ENCODE measurements at places on chromosomes 4 and X.

- no peak overlapping the region for H3K4me3 ChIP-seq
- H3K27ac ChIP-seq, result no peak overlapping the region
- H3K4me1 ChIP-seq, result peaks cover 3% of the 10 kb centered on the region
- no peak for DNase-seq
These were observed 63.2 kb downstream of the AASDH start for GRCh38 chr4:56324011-56324610.

- DNase-seq, result no peak
- H3K36me3 ChIP-seq, result no peaks in the 10 kb centered on the region
- H3K4me3 ChIP-seq, result no peak overlapping the region
- no peaks in the 10 kb centered on the region for H3K4me1 ChIP-seq
- H3K27ac ChIP-seq, result no peak overlapping the region
These were observed 313.0 kb downstream of the DCTD start for GRCh38 chr4:182604161-182604622.

- no peak overlapping the region for H3K4me3 ChIP-seq
- H3K27ac ChIP-seq, result no peak overlapping the region
- no peak for DNase-seq
- peaks cover 19% of the 10 kb centered on the region for H3K27me3 ChIP-seq
- H3K4me1 ChIP-seq, result peaks cover 2% of the 10 kb centered on the region
- peaks cover 5% of the 10 kb centered on the region for H3K36me3 ChIP-seq
These were observed 79.9 kb downstream of the CHST7 start for GRCh38 chrX:46653482-46653881.

DNA sequence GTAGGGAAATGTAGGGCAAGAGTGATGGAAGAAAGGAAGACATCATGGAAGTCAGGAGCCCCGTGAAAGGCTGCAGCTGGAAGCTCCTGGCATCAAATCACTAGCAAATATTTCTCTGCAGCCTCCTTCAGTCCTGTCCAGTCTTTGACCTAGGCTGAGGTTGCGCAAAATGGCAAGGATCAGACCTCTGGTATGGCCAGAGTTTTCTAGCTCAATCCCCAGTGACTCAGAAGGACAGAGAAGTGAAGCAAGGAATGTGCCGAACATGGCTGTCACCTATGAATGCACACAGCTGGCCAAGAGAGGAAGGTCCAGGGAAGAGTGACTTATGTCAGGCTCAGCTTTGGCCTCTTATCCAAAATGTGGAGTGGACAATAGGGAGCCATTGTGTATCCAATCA is 71.1 kb upstream of the PHOX2B start:
- peaks cover 8% of the 10 kb centered on the region for H3K27me3 ChIP-seq
- H3K27ac ChIP-seq, result no peak overlapping the region
- no peak overlapping the region for H3K4me3 ChIP-seq
- DNase-seq, result no peak

- H3K36me3 ChIP-seq, result no peaks in the 10 kb centered on the region
- no peak overlapping the region for H3K27ac ChIP-seq
- H3K4me1 ChIP-seq, result no peaks in the 10 kb centered on the region
- DNase-seq, result no peak
- H3K4me3 ChIP-seq, result no peak overlapping the region
These were observed 102.0 kb downstream of the CBR4 start for GRCh38 chr4:168908093-168908492.

- no peak for DNase-seq
- no peak overlapping the region for H3K4me3 ChIP-seq
- H3K36me3 ChIP-seq, result no peaks in the 10 kb centered on the region
- peaks cover 11% of the 10 kb centered on the region for H3K4me1 ChIP-seq
These were observed 51.4 kb downstream of the CD99L2 start for GRCh38 chrX:150847088-150847487.

DNA sequence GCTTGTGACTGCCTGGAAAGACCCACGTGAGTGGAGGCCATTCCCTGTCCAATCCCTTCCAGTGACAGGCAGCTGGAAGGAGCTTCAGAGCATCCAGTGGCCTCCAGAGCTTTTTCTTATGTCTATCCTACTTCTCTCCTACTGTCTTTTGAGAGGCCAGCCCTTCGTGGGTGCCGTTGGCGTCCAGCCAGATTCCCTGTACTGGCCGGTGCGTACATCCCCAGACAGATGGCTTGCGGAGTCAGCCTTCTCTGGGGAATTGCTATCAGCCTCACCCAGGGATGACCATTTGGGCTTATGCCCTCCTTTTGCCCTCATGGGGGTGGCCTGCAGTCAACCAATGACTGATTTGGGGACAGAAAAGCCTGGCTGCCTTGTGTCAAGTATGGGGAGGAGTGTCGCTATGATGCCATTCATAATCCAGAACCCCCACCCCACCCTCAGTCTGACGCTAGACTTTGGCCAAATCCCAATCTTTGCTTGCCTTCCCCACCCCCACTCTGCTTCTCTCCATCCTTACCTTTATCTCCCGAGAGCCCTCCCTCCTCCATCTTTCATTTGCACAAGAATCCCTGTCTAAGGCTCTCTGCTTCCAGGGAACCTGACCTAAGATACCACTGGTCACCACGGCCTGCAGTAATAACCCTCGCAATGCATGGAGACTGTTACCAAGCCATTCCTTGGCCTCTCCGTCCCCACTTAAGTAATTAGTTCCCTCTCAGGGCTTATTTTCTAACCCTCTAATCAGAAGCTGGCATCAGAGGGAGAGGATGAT is 150.3 kb upstream of the BCOR start:
- no peak overlapping the region for H3K4me3 ChIP-seq
- no peak for DNase-seq
- H3K4me1 ChIP-seq, result peaks cover 9% of the 10 kb centered on the region
- H3K27me3 ChIP-seq, result peaks cover 22% of the 10 kb centered on the region
- H3K27ac ChIP-seq, result no peak overlapping the region

DNA sequence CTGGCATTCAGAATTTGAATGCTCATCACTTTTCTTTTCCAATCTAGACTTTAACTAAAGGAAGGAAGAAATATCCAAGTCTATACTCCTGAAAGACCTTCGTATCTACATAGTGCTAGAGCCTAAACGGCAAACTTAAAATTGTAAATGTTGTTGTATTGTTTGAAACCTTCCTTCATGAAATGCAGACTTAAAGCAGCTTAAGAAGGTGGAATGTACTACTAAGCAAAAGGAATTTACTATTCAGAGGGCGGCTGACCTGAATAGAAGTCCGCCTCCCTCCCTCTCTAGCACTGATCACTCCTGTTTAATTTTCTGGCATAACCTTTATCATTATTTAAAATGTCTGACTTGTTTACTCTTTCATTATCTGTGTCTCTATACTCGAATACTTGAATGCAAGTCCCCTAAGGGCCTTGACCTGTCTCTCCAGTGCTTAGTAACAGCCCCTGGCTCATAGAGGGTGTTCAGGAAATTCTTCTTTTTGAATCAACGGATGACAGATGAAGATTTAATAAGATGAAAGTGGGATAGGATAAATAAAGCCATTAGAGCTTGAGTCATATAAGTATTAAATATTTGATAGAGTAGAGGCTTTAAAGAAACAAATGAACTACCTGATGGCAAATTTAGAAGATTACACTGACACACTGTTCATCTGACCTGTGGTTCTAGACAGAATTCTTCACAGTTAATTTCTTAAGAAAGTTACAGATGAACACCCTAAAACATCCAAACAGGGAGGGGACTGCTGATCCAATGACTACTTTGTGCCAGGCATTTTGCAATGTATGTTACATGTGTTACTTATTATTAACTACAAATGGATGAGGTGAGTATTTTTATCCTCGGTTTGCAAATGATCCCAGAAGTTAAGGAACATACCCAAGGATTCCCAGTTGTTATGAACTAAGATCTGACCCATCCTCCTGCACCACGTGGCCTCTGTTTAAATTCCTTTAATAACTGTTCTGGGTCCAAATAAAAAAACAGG is 20.2 kb upstream of the RBPJ start:
- H3K36me3 ChIP-seq, result no peaks in the 10 kb centered on the region
- no peak overlapping the region for H3K27ac ChIP-seq
- no peak overlapping the region for H3K4me3 ChIP-seq
- no peaks in the 10 kb centered on the region for H3K27me3 ChIP-seq

- peaks cover 5% of the 10 kb centered on the region for H3K27me3 ChIP-seq
- H3K4me1 ChIP-seq, result peaks cover 7% of the 10 kb centered on the region
- H3K4me3 ChIP-seq, result no peak overlapping the region
- no peak for DNase-seq
These were observed 94.3 kb downstream of the AREG start for GRCh38 chr4:74539044-74539790.

DNA sequence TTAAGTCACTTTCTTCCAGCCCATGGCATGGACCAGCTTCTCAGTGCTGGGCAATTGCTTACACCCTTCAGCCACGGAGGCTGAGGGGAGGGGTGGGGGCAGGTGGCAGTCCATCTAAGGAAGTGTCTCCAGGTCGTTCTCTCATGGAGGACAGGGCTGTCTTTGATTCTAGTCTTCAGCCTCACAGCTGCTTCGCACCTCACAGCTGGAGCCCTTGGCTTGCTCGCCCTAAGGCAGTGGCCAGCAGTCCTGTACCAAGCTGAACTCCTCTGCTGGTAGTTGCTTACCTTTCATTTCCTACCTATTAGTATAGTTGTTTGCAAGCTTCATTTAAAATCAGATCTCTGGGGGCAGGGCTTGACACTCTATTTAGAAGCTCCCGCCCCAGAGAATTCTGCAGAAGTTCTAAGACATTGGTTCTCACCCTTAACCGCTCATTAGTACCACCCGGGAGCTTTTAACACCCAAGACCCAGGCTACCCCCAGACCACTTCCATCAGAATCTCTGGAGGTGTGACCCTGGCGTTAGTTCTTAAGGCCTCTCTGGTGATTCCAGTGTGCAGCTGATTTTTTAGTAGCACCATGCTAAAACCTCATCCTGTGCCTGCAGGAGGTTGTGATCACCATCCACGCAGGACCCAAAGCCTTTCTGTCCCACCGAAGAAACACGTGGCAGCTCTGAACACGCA is 386.8 kb downstream of the UNC5C start:
- no peak for DNase-seq
- no peak overlapping the region for H3K27ac ChIP-seq

DNA sequence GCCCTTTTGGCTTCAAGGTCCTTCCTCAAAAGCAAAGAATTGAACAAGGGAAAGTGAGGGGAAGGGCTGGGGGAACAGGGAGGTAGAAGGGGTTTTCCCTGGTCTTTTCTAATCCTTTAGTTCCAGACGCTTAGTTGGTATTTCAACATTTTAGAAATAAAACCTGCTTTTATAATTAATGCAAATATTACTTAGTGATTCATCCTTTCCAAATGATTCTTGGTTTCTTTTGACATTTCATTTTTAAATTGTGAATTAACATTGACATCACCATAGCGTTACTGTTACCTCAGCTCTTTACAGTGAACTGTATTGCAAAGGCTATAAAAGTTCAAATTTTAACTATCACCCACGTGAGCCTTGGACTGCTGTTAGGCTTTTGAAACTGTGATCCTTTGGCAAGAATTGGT is 20.9 kb downstream of the NFKB1 start:
- H3K27me3 ChIP-seq, result no peaks in the 10 kb centered on the region
- no peak for DNase-seq
- H3K36me3 ChIP-seq, result peaks cover 67% of the 10 kb centered on the region
- H3K27ac ChIP-seq, result peak overlapping the region; percentile 82
- H3K4me3 ChIP-seq, result peak overlapping the region; percentile 5

- H3K27ac ChIP-seq, result no peak overlapping the region
- no peak overlapping the region for H3K4me3 ChIP-seq
- no peak for DNase-seq
- no peaks in the 10 kb centered on the region for H3K27me3 ChIP-seq
- H3K36me3 ChIP-seq, result no peaks in the 10 kb centered on the region
These were observed 2073.4 kb downstream of the ARAP2 start for GRCh38 chr4:34170946-34171345.

- H3K27ac ChIP-seq, result no peak overlapping the region
- H3K4me1 ChIP-seq, result no peaks in the 10 kb centered on the region
- H3K36me3 ChIP-seq, result no peaks in the 10 kb centered on the region
- DNase-seq, result no peak
- H3K4me3 ChIP-seq, result no peak overlapping the region
These were observed 1366.1 kb downstream of the FAM133A start for GRCh38 chrX:95040104-95040503.

GRCh38 chr4:128688033-128688721 is 121.3 kb upstream of the JADE1 start:
- H3K4me3 ChIP-seq, result no peak overlapping the region
- H3K4me1 ChIP-seq, result no peaks in the 10 kb centered on the region

DNA sequence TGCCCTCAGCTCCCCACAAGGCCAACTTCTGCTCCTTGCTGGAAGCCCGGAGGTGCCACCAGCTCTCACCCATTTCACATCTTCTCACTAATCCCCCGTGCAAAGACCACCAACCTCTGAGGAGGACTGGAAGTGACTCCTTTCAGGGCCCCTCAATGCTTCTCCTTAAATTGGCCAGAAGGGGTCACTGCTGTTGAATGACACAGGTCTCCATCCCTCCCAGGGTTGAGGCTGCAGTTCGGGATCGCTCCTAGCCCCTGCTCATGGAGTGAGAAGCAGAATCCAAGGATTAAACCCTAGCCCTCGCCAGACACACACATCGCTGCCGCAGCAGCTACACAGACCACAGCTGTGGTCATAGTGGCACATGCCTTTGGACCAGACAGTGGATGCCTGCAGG is 279.5 kb upstream of the TAPT1 start:
- H3K36me3 ChIP-seq, result no peaks in the 10 kb centered on the region
- H3K27me3 ChIP-seq, result no peaks in the 10 kb centered on the region
- no peak for DNase-seq
- H3K4me3 ChIP-seq, result no peak overlapping the region

DNA sequence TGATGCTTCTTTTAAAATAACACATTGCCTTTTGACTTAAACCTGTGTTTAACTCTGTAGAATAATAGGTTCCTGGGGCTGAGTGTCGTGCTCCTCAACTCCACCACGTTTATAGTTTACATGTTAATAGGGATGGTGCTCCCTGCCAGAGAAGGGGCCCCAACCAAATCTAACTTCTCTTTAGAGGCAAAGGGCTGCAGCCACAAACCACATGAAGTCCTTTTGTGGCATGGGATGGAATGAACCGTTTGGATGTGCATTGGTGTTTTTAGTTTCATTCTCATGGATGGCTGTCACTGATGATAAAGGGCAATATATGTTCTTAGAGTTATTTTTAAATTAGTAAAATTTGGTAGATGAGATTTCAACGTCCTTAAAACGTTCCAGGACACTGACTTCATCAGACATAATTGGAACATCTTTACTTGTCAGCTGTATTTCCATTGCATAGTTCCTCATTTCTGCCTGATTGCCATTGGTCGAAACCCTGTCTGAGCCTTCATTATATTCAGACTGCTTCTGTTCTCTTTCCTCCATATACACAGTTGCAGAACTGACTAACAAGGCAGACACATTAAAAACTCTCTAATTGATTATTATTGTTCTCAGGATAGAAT is 60.4 kb upstream of the HPF1 start:
- H3K36me3 ChIP-seq, result no peaks in the 10 kb centered on the region
- peaks cover 6% of the 10 kb centered on the region for H3K4me1 ChIP-seq
- DNase-seq, result no peak
- no peak overlapping the region for H3K27ac ChIP-seq

Data from activated T-cell treated with anti-CD3 and anti-CD28 coated beads, Interleukin-2, amount 50 U/mL, for 24 hours (primary cell).